Fibroblast of skin of scalp (primary cell): ENCODE measurements at places on chromosomes 1 and 21.

DNA sequence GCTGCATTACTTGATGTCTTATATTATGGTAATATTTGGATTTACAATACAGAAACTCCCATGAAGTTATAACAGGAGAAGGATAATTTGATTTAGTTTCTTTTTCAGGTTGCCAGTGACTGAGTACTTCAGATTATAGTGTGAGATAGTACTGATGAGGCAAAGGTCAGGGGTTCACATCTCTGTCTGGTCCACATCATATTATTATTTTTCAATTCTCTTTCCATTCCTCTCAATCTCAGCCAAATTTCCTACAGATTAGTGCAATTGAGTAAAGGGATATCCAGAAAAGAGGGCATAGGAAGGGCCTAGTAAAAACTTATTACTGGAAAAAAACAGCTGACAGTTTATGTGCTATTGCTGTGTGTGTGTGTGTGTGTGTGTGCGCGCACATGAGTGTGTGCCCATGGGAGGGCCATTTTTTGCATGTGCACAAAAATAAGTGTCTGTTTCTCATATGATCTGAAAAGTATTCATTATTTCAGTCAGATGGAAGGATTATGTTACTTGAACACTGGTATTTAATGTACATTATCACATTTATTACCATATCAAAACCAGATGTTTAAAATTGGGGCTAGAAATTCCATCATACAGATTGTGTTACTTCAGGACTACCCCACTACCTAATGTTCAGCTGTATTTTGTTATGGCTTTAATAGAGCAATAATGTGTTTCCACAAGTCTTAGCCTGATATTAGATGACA, 78.3 kb upstream of the KCNK2 start:
- DNase-seq = peak; percentile 88

DNA sequence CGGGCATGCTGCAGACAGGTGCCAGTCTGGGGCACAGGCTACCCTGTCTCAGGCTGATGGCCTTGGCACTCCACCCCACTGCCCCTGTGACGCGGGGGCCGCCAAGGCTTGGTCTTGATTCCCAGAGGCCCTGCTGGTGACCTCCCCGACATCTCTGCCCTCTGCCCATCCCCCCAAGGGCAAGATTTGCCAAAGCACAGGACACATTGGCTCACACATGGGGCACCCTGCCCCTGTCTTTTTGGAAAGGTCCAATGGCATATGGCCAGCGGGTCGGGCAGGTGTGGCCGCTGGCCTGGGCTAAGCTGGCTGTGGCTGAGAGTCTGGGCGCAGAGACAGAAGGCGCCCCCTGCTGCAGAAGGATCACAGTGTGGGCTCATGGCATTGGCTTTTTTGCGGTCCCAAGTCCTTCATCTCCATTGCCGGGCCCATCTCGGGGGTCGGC, 4.6 kb downstream of the MIB2 start:
- no peak for DNase-seq

DNA sequence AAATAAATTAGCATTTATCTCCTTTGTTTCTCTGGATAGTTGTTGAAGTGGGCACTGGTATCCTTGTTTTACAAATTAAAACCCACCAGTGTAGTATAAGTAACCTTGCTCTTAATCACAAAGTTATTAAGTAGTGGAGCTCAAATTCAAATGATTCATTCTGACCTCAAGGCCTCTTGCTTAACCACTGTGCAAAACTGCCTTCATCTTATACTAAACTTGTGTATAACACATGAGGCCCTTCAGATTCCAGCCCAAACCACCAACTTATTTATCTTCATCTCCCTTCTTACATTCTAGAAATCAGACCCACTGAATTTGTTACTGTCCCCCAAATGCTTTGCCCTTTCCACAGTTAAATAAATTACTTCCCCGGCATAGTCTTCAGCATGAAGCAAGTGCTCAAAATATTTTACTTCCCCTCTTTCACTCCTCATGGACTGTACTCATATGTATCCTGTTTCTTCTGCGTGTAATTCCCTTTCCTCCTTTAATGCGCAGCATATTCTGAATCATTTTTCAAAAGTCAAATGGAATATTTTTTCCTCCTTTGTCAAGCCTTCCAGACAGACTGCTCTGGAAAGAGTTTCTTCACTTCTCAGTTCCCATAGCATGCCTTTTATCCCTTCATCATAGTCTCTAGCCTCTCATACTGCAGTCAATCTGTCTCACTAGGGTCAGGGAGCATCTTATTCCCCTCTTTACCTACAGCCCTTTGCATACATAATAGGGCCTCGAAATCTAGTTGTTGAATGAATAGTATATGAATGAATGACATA, 19.0 kb upstream of the DNASE2B start:
- DNase-seq = peak; percentile 43

DNA sequence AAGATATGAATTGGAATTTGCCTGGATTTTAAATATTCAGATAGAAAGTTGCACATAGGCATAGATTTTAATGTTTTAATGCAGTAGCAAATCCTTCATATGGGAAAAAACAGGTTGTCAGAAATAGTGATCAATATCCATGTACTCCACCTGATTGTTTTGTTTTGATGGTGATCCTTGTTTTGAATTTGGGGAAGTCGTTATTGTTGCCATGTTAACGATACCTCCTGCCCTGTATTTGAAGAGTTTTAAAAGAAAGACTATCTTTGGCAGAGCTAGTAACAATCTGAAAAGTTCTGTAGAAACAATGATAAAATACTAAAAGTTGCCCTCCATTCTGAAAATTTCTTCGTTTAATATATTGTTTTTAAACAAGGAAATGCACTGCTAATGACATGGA, 1.1 kb downstream of the CEP350 start:
- DNase-seq = no peak

- DNase-seq = no peak
These were observed 17.1 kb downstream of the LEPR start for GRCh38 chr1:65437616-65438015.

DNA sequence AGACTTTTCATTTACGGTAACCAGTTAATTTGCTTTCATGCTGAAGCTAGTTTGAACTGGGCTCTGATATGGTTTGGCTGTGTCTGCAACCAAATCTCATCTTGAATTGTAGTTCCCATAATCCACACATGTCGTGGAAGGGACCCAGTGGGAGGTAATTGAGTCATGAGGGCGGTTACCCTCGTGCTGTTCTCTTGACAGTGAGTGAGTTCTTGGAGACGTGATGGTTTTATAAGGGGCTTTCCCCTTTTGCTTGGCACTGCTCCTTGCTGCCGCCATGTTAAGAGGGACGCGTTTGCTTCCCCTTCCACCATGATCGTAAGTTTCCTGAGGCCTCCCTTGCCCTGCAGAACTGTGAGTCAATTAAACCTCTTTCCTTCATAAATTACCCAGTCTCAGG, 10.3 kb upstream of the FHAD1 start:
- no peak for DNase-seq

DNA sequence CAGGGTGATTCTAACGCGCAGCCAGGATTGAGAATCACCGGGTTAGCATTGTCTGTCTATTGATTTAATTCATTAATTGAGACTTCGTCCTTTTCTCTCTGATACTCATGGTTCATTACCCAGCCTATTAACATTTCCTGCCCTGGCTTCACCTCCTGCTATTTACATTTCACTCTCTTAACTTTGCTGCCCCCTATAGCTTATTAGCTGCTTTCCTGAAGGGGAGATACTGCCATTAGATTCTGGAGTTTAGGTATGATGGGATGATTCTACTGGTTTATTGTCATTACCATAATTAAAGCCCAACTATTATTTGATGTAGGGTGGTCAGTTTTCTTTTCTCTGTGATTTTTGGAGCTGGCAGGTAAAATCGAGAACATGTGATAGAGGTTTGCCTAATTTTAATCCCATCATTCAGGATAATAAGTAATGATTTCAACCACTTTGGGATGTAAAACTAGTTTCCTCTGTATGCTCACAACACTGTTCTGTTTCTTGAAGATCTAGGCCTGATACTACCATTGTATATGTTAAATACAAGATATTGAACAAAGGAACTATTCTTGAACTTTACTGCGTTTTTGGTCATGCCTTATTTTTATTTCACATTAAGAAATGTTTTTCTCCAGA, 6.4 kb downstream of the PPP2R5A start:
- DNase-seq = peak; percentile 63

DNA sequence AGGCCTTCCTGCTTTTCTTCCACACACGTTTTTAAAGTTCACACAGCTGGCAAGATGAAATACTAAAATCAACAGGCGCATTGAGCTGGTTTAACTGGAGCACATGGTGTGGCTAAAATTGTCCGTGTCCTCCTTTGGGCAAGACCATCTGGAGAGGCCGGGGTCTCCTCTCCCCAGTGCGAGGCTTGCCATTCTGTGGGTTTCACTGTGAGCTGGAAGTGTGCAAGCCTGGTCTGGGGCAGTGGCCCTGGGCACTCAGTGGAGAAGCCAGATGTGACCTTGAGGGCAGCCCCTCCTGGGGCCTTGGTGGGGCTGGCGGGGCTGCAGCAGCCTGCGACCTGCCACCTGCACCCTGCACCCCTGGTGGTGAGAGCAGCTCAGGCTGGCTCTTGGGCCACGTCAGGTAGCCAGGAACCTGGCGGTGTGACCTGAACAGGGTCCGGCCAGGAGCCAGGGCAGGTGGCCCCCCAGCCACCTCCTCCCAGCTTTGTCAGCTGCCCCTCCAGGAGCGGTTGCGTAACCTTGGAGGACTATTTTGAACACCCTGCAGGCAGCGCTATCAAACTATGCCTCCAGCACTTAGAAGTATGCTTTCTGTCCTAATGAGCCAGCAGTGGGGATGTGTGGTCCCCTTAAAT, 52.4 kb downstream of the SLC37A1 start:
- DNase-seq = no peak

DNA sequence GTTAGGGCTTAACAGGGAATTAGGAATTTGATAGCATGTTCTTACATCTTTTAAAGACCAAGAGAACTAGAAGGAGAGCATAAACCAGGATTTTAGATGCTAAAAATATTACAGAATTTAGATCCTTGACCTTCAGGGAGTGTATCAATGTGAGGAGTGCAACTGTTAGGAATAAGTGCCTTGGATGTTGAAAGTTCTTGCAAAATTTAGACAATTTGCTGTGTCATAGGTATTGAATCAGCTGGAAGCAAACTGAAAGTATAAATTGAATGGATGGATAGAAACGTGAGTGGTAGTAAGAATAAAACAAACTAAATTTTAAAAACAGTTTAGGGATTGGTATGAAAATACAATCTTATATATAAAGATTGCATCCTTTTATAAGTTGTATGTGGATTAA, 27.7 kb downstream of the PPP1R12B start:
- peak; percentile 20 for DNase-seq

DNA sequence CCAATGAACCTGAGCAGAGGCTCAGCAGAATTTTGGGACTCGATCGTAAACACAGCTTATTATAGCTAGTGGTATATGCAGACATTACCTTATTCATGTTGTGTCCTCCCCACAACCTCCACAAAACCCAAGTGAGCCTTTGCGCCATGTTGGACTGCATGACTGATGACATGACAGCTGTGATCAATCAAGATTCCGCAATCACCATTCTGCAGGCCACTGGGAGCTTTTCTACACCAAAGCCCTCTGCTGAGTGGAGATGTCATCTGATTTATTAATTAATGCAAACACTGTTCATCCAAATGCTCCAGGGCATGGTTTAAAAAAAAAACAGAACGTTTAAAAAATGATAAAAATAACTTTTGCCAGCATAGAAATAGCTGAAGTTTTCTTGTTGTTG, 7.9 kb upstream of the SRP9 start:
- DNase-seq = peak; percentile 33

DNA sequence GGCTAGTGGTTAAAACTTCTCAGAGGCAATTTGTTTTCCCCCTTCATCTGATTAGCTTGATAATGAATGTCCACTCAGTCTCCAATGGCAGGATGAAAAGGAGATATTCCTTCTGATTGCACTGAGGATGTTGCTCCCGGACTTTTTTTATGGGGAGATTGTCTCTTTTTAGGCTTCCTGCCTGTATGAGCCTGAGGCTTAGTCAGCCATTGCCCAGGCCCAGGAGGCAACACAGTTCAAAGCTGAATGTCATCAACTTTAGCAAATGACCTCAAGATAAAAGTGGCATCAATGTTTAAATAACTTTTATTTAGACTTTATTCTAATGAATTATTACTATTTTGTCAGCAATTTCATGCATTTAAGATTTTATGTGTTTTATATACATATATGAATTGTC, 162.9 kb upstream of the PTBP2 start:
- no peak for DNase-seq

DNA sequence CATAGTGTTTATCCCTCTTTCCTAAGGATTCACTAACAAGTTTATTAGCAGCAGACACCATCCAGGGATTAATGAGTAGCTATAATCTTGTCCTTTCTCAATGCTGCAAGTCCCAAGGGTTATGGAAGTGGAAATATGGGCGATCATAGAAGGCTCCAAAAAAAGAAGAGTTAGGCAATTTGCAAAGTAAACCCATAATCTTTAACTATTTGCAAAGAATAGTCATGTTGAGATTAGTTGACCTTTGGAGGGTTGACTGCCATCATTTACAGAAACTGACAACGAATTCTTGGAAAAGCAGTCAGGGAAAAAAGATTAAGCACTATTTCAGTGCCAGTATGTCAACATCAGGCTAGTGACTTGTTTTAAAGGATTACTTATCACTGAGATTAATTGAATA, 169.9 kb downstream of the KCNT2 start:
- no peak for DNase-seq

DNA sequence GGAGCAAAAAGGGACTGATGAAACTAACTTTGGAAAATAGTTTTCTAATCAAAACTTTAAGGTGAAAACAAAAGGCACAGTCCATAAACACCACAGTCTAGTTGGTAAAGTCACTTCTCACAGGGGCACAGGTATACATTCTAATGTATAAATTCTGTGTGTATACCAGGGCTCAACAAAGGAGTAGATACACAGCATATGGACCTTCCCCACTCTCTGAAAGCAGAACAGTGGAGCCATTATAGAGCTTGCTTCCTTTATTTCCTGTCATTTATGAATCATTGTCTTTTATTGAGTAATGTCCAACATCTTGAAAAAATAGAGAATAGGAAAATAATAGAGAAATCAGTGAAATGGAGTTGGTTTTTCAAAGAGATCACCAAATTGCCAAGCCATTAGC, 746.5 kb upstream of the CHRM3 start:
- no peak for DNase-seq

- no peak for DNase-seq
These were observed 18.0 kb downstream of the HHIPL2 start for GRCh38 chr1:222529916-222530315.

DNA sequence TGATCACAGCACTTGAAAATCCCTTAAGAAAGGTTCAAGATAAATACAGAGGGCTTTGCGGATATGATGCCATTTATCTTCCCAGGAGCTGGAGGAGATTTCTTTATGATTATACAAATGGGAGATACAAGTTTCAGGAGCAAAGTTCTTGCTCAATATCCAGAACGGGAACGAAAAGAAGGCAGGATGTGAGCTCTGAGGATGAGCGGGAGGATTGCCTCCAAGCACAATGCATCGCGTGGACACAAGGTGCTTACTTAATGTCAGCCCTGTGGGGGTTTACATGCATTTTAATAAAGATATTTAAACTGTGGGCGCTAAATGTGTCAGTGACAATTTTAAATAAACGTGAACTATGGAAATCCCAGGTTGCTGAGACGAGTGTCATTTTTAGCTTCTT, 59.0 kb downstream of the SYT6 start:
- no peak for DNase-seq

- no peak for DNase-seq
These were observed 1565.9 kb downstream of the PLA2G4A start for GRCh38 chr1:188394677-188395076.

- no peak for DNase-seq
These were observed 1.0 kb downstream of the ARID1A start for GRCh38 chr1:26696654-26697430.
